Fibroblast of skin of right quadriceps (primary cell): ENCODE measurements at places on chromosomes 2 and 18.
A peak's percentile ranks its signal among the peaks of the same experiment; 100 is the strongest.

DNA sequence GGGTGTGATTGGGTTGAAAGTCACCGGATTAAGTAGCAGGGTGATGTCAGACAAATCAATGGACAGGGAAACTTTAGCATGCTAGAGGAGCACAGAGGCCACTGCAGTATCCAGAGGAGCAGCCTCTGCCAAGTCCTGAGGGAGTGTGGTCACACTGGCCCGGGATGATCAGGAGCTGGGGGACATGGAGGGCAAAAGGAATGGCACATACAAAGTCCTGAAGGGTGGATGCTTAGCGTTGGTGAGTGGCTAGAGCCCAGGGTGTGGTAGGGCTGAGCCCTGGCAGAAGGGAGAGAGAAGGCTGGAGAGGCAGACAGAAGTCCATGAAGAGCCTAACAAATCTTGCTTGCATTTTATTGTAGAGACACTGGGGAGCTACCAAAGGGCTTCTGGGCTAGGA lies 58.9 kb downstream of the RHBDD1 start:
- no peak for DNase-seq

DNA sequence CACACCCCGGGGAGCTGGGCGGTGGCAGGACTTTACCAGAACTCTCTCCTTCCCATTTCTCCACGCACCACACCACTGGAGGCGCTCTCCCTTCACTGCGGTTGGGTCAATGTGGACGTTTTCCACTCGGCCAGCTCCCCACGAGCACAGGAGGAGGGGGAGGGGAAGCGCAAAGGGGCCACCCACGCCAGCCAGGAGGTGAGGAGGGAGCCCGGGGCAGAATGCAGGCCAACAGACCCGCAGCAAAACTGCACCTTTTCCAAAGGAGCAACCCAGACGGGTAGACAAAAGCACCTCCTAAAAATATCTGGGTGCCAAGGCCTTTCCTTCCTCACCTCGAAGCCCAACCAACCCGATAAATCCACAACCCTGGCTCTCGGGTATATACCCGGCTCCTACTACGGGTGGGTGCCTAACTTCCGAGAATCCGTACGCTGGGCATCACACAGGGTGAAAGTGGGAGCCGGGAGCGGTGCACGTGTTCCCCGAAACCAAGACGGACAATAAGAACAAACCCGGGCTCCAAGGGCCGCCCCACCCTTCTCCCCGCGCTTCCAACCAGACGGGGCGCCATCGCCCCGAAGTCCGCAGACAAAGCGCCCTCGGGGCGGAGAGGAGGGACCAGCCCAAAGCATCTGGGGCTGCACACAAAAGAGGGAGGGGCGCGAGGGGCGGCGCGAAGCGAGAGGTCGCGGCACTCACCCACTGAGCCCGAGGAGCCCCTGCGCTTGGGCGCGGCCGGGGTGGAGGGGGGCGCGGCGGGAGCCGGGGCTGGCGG lies 1.0 kb downstream of the RTN4 start:
- DNase-seq: peak; percentile 75

DNA sequence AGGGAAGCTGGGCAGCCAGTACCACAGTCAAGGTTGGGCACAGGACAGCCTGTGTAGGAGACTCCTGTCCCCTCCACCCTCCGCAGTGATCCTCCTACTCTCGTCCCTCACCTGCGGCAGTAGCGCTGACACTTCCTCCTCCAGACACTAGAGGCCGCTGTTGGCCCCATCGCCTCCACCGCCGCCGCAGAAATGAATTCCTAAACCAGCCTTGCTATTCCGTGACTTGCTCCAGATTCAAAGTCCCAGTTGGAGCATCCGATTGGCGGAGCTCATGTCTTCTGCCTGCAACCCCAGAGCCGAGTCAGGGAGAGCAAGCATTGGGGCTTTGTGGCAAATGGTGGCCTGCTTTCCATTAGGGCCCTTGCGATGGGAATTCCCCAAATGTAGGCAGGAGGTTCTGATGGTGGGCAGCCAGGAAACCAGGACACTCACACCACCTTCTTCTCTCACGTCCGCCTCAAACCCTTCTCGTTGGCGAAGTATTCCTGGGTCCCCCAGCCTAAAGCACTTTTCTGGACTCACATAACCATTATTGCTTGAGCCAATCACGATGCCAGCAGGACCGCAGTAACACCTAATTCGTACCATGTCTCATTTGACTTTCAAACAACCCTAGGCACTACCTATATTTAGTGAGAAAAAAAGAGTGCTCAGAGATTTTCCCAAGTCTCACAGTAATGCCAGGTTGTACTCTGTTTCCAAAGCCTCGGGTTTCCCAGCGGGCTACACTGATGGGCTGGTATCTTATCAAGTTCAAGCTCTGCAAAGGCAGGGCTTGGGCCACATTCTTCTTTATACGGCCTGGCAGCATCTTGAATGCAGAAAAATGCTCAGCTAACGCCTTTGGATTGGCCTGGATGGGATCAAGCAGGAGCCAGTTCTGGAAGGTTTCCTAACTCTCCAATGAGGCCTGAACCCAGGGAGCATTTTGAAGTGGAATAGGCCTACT lies 1.2 kb upstream of the DNAJB2 start:
- peak; percentile 83 for DNase-seq

DNA sequence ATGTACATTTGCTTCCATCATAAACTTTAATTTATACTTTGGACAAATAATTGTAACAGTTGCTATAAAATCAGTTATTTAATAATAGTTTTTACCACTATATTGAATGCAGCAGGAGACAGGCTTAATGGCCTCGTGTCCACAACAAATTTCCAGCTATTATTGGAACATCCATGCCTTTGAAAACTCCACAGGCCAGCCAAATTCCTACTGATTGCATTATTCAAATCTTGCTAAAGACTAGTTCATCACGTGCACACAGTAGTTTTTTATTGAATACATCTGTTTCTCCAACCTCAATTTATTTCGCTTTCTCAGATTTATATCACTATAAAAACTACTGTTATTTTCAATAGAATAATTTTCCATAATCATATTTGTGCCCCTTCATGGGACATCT lies 18.4 kb upstream of the PTPRM start:
- DNase-seq: no peak

DNA sequence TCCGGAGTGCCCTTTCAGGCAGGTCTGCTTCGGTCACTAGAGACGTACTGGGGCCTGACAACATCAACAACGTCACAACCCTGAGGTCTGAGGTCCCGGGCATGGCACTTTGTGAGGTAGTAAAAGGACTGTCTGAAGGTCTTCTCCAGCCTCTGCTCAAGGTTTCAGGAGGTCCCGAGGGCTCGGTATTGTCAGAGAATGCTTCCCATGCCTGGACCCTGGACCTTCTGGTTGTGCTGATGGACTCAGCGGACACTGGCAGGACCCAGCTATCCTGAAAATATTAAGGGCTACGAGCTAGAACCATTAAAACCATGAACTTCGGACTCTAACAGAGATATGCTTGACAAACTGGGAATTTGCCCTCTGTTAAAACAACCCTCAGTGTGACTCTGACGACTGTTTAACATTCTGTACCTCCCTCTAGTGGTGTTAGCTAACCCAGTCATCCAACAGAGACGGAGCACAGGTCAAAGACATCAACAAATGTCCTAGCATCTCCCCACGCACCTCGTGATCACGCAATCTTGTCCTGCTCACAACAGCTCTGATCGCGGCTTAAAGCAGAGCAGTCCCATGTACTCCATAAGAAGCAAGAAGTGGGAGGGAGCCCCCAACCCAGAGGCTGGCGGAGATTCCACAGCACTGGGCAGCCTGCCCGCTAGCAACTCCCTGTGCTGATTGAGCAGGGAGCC lies 96.5 kb downstream of the CCDC93 start:
- no peak for DNase-seq

DNA sequence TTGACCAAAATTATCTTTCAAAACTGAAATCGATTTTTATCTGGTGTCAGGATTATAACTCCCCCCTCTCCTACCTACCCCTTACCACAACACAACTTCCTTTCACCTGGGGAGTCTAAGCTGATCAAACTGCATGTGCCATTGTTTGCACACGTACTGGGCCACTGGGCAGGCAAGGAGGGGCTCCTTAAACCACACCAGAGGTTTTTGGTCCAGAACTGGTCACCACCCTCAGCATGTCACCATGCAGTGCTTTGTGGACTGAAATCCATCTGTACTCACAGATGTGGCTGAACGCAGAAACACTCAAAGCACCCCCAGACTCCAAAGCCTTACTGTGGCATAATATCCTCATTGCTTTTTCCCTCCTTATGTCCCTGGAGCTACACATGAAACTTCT lies 13.9 kb upstream of the ARHGAP25 start:
- DNase-seq: no peak

- DNase-seq: no peak
These were observed 106.8 kb downstream of the LPIN1 start for GRCh38 chr2:11853197-11853588.

GRCh38 chr2:69171116-69171896 lies 158.3 kb downstream of the ANTXR1 start:
- DNase-seq: peak; percentile 62

DNA sequence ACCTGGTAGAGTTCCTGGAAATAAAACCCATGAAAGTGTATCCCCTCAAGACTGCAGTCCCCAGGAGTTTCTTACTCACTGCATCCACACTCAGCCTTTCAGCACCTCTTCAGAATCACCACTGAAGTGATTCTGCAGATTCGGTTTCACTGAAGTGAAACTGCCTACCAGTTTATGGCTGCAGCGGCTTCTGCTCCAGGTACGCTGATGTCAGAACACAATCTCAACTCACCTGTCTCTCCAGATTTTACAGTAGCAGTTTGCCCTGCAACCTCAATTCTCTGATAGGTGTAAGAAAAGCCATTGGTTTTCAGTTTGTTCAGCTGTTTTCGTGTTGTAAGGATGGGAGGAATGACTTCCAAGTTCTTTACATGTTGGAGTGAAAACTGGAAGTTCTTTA lies 124.8 kb downstream of the TSN start:
- no peak for DNase-seq

- no peak for DNase-seq
These were observed 62.3 kb upstream of the ZFP36L2 start for GRCh38 chr2:43288417-43289305.

DNA sequence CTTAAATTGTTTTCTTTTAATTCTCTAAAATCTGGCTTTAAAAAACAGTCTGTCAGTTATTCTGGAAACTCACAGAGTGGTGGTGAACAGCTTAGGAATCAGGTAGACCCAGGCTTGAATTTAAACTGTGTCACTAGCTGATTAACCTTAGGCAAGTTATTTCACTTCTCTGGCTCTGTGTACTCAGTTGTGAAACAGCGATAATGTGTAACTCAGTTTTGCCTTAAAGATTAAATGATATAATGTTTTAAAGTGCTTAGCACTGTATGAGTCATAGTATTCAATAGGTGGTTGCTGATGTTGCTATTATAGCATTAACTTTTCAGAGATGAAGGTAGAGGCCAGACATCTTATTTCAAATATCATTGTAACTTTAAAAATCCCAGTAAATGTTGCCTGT lies 40.7 kb downstream of the PKP4 start:
- peak; percentile 21 for DNase-seq

- peak; percentile 13 for DNase-seq
These were observed 96.0 kb downstream of the INHBB start for GRCh38 chr2:120441744-120442471.

DNA sequence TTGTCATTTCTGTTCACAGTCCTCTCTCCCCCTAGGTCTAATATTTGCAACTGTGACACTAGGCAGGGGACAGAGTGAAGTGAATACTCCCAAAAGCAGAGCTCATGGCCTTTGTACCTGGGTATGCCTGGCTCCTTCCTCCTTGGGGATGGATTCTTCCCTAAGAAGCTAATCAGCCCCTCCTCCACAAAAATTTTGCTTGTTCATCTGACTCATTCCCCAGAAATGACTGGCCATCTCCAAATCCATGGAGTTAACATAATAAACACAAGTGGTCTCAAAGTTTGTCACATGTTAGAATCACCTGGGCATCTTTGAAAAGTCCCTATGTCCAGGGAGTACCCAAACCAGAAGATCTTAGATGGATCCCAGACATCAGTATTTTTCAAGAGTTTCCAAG lies 65.3 kb downstream of the SUCLG1 start:
- peak; percentile 20 for DNase-seq
